ENCODE measurements at places on chromosomes 4 and X.
A peak's percentile ranks its signal among the peaks of the same experiment; 100 is the strongest.

DNA sequence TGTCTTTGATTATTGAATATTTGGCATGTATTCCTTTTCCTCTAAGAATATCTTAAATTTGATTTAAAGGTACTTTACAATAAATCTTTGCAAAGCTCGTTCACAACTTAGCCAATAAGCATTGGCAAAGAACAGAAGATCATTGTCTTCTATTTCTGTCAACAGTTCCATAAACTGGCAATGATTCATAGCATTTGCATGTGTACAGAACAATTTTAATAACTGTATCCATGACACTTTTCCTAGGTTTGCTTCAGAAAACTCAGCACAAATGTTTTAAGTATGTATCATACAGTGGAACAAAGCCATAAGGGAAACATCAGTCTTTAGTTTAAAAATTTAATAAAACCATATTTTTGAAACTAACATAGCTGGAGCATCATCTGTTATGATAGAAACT, 462.7 kb upstream of the RPS6KA3 start:
- no peak for DNase-seq

GRCh38 chr4:47031011-47031678, at the start of gene GABRB1:
TSS of gene GABRB1 (plus strand) at chr4:47031567.
- DNase-seq = no peak

DNA sequence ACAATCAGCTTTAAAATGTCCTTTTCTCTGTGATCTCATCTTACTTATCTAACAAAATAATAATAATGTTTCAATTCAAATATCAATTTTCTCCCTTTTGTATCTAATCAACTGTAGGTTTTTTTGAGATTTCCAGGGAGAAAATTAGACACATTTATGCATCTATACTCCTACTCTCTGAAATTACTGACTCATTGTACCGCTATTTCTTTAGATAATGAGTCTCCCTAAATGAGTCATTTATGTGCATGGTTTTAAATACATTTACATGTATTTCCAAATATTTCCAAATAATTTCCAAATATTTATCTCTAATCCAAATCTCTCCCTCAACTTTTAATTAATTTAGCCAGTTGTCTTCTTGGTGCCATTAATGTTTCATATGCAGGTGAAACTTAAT, 621.0 kb downstream of the TECRL start:
- no peak for DNase-seq

GRCh38 chr4:152501846-152502536, 33.9 kb downstream of the FBXW7 start:
- no peak for DNase-seq

DNA sequence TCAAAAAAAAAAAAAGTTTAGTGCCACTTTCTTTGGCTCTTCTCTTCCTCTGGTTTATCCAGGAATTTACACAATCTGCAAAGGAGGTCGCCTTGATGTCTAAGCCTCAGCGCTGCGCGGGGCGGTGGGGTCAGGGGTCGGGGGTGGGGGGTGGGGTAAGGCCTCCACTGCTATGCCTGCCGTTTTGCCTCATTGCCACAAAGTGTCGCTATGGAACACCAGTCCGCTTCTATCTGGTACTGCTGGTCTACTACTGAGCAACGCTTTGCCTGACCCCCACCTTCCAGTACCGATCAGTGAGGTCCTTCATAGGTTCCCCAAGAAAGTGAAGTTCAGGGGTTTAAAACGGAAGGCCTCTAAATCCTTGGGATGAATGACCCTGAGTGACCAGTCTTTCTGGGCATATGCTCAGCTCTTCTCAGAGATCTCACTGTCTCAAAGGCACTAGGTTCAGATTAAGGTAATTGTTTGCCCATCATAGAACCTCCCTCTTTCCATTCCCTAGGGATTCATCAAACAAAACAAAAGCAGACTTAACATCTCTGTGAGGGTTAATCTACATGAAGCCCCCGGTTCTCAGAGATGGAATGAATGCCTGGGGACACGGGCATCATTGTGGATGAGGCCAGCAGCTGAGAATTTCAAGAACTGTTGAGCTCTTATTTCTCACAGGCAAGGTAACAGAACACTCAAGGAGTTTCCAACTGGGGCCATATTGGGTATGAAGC, 16.9 kb upstream of the TSR2 start:
- no peak for DNase-seq

DNA sequence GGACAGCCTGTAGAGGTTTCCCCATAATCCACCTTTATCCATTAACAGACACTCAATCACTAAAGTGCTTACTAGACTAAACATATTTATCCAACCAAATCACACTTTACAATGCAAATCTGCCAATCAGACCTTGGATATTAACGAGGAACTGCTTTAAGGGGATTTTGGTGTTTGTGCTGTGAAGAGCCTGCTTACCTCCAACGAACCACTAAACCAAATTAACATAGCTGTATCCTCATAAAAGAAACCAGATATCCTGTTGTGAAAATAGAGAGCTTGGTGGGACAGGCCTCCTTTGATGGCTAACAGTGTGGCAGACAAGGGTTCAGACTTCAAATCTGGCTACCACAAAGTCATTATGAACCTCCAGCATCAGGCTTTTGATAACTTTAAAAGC, 252.6 kb upstream of the HAND2 start:
- no peak for DNase-seq

DNA sequence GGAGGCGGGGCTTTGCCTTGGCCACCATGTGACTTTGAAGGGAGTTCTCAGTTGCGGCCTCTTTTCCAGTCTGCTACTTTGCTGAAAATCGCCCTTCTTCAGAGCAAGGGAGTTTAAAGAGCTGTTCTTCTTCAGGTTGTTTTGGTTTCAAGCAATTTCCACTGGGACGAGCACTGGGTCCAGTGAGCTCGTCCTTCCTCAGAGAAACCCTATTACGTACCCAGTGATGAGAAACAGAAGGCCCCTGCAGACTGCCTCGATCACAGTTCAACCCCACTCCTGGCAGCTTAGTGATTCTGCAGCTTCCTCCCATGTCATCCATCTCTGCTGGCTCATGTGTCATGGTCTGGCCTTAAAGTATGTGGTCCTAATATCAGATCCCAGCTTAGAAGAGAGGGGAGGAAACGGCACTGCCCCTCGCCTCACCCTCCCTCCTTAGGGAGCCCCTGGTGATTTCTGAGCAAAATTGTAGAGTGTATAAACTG, 7.8 kb upstream of the FAM149A start:
- no peak for DNase-seq

DNA sequence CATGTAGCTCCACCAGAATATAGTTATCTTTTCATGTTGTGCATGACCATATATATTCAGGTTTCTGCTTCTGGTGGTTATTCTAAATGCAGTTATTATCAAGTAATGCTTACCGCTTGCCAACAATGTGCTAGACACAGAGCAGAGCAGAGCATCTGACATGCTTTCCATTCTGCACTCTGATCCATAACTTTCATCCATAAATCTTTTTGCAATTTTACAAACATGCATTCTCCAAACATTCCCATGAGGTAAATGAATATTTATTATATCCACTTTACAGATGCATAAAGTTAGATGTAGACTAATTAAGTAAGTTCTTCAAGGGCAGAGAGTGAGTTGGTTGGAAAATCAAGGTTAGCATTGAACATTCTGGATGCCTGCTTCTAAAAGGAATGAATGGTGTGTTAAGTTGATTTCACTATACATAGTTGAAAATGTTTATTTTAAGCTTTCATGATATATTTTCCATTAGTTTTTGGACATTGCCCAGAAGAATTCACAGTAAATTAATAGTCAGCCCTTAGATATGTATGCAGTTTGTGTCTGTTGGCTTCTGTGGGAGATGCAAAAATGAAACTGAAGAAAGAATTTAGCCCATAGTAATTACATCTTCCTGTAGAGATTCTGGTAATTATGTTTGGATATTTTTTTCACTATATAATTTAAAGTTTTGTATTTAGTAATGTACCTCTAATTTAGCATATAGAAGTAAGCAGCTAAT, 867.8 kb downstream of the CCSER1 start:
- no peak for DNase-seq

GRCh38 chr4:184617600-184618196, 31.5 kb downstream of the CASP3 start:
- DNase-seq = no peak

GRCh38 chrX:18194688-18195087, 26.0 kb downstream of the BEND2 start:
- no peak for DNase-seq

GRCh38 chr4:88008743-88009171, 1.3 kb downstream of the PKD2 start:
- no peak for DNase-seq

- no peak for DNase-seq
Observed at GRCh38 chr4:81490403-81491160, 18.9 kb upstream of the RASGEF1B start.

- no peak for DNase-seq
Observed at GRCh38 chr4:13656569-13657405, 29.3 kb upstream of the BOD1L1 start.

- DNase-seq = no peak
Observed at GRCh38 chr4:74789518-74789917, 4.8 kb downstream of the BTC start.

- DNase-seq = no peak
Observed at GRCh38 chrX:135213200-135213844, 38.5 kb upstream of the ETDA start.

GRCh38 chrX:26037367-26037766, 100.8 kb upstream of the MAGEB18 start:
- no peak for DNase-seq

DNA sequence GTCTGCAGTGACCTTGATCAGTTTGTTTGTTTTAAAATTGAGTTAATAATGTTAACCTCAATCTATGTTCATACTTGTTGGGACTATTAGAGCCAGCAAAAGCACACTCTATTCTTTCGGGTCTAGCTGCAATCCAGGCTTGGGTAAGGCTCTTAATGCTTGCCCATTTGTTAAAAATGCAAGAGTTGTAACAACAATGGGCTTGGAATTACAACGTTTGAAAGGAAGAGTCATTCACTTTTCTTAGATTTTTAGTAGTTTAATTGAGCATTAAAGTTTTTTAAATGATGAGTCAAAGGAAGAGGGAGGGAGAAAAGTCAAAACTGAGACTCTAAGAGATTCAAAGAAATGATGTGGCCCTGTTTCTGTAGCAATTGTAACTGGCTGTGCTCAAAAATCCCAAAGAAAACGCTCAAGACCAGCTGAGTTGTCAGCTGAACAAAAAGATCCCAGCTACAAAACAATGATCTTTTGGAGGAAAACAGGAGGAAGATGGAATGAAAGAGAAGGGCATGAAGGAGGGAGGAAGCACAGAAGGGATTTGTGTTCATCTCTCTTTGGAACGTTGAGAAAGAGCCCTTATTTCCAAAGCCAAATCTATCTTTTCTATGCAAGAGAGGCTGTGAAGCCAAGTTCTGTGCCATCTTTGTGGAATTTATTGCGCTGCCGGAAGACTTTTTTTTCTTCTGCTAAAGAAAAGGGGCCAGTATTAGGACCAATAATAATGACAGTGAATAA, 5.5 kb downstream of the SCD5 start:
- no peak for DNase-seq

- DNase-seq = no peak
Observed at GRCh38 chr4:117984366-117984680, 50.0 kb upstream of the NDST3 start.

- peak; percentile 34 for DNase-seq
Observed at GRCh38 chr4:92101737-92102172, 202.0 kb upstream of the GRID2 start.

DNA sequence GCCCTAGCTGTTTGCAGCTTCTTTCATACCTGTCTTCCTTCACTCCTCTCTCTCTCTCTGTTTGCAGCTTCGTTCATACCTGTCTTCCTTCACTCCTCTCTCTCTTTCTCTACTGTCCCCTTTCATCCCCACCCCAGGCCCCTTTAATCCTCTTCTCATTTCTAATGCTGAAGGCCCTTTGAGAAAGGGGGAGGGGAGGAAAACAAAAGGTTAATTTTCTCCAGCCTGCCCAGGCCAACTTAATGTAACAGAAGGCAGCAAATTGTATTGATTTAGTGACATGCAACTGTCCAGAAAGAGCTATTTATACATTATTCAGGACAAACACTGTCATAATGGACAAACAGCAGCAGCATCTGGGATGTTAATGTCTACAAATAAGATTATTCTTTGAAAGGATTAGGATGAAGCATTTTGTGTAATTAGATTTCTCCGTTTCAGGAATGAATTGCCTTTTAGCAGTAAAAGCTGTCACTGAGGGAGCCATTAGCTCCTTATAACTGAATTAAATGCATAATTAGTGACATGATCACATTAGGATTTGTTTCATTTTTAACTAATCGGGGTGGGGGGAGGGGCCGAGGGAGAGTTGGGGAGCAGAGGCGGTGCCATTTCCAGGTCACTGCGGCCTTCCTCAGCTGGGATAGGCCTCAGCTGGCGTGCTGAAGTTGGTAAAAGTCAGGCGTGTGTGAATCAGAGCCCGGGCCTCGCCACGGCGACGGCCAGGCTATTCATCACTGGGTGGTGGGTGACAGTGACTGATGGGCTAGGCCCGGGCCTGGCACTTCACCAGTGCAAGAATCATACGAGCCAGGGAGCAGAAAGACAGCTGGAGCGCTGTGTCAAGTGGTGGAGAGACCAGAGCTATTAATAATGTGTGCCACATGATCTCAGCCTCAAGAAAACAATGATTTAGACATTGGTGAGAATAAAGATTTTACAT, 174.5 kb downstream of the NKX6-1 start:
- no peak for DNase-seq

- no peak for DNase-seq
Observed at GRCh38 chr4:118680808-118681207, 4.4 kb upstream of the METTL14 start.

Data from epithelial cell of prostate (primary cell).